Effector memory CD8-positive, alpha-beta T cell (primary cell): ENCODE measurements at places on chromosomes 16 and 17.

DNA sequence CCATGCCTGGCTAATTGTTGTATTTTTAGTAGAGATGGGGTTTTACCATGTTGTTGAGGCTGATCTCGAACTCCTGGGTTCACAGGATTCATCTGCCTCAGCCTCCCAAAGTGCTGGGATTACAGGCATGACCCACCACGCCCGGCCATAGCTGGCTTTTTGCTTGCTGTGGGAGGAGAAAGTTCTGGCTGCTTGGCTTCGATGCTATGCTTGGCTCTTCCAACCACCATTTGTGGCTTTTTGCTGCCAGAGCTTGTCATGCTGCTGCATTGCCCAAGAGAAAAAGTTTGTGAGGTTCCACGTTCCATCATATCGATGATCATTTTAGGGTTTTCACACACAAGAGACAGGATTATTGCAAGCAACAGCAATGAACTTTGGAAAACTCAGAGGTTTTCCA lies 16.2 kb downstream of the BMERB1 start:
- DNase-seq: no peak

DNA sequence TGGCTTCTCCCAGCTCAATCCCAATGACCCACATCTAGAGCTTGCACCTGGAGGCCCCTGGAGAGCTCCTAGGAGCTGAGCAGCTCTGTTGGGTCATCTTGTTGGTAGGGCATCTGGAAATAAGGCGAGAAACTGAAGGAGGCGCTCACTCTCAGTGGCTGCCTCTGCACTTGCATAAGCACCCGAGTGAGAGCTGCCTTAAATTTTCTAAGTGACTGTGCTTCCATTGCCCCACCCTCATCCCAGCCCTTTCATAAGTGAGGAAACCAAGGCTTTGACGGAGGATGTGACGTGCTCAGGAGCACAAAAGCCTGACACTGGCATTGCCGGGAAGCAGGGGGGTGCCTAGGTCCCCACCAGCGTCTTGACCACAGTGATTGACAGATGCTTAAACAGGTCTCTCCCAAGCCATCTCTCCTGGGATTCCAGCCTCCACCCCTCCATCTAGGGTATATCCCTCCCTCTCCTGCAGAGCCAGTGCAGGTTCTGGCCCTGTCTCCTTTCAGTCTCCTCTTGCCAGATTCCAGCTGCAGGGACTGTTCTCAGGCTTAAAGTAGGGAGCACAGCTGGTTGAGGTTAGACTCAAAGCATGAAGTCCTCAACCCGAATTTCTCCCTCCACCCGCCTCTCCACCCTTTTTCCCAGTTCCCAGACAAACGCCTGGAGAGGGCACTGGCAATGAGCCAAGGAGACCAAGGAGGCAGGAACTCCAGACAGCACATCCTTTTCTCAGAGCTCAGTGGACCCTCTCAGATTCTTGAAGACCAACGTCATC lies 113.7 kb downstream of the IRX5 start:
- no peak for DNase-seq

DNA sequence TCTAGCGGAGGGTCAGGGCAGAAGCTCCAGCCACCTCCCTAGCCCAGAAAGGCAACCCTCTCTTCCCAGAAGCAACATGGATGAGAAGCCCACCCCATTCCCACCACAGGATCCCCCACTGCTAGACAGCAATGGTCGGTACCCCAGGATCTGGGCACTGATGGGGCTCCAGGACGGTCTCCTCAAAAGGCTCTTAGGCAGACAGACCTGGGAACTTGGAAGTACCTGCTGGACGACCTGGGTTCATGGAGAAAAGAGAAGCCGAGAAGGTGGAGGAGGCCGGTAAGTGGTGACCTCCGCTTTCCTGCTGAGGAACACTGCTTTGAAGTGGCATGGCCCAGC lies 96.6 kb downstream of the TBC1D16 start:
- DNase-seq: no peak

GRCh38 chr16:23835390-23836077 lies at the start of gene PRKCB:
PRKCB (plus strand) TSS chr16:23835983.
- DNase-seq: peak; percentile 88

DNA sequence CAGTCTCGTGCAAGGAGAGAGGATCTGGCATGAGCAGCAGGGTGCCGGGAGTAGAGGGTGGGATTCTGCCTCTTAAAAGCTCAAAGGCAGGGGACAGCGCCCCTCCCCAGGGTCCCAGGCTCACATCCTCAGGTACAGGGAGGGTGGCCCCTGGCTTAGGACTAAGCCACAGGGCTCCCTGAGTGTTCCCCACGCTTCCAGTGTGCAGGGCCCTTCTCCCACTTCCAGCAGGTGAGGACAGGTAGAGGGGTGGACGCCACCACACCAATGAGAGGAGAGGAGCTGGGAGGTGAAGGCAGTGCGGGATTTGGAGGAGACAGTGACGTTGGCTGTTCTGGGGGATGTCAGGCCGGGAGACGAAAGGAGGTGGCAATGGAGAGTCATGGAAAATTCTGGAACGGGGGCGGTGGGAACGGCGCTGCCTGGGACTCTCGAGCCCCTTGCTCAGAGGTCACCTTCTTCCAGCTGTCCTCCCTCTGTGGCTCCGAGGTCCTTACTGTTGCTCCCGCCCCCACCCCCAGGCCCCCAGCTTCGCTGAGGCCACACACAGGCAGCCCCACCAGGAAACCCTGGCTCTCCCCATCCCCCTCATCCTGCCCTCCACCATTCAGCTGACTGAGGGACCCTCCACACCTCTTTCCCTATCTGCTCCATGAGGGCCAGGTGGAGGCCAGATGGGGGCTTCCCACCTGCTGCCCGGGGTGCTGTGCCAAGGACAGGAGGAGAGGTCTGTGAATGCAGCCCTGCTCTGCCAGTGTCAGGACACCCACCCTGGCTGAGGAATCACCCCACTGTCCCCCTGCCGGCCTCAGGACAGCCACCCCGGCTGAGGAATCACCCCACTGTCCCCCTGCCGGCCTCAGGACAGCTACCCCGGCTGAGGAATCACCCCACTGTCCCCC lies 57.7 kb upstream of the ACSF3 start:
- no peak for DNase-seq

GRCh38 chr17:73719588-73720071 lies 75.4 kb upstream of the SDK2 start:
- no peak for DNase-seq

DNA sequence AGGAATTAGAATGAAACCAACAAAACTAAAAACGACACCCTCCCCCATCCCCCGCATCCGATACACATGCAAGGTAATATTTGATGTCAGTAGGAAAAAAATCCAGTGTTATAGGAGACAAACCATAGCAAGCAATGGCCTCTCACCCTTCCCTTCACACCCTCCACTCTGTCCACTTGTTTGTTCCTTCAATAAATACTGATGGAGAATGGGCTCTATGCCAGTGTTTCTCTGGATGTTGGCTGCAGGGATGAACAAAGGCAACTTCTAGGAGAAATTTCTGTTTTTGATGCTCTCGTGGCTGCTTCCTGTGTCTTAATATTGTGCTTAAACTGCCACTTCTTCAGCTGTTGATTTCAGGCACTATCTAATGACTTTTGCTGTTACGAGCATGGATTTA lies 98.8 kb downstream of the WWOX start:
- no peak for DNase-seq

DNA sequence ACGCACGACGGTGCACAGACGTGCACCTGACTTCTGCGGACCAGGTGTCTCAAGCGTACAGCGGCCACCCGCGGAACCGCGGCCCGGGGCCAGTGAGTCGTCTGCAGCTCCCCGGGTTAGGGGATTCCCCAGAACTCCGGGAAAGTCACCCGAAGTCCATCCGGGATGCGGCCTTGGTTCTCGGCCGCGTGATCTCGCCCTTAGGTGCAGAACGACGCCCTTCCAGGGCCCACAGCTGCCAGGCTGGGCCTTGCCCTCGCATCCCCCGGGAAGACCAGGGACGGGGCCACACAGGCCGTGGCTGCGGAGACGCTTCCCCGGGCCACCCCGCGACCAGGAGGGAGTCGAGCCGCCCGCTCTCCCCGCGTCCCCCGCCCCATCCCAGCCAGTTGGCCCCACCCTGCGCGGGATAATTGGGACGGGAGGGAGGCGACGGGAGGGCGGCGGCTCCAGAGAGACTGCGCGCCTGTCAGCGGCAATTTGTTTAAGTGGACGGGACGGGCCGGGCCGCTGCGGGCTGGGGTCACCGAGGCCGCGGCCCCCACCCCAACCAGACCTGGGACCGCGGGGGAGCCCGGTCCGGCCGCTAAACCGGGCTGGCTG lies 3.6 kb upstream of the TBX2 start:
- no peak for DNase-seq

GRCh38 chr17:5584383-5585286 lies at the start of gene NLRP1:
NLRP1 (minus strand) TSS chr17:5584509; CDS start chr17:5583957, 552 bp downstream.
- DNase-seq: peak; percentile 95

- DNase-seq: no peak
Observed at GRCh38 chr16:65524997-65525396, 403.1 kb upstream of the CDH11 start.

DNA sequence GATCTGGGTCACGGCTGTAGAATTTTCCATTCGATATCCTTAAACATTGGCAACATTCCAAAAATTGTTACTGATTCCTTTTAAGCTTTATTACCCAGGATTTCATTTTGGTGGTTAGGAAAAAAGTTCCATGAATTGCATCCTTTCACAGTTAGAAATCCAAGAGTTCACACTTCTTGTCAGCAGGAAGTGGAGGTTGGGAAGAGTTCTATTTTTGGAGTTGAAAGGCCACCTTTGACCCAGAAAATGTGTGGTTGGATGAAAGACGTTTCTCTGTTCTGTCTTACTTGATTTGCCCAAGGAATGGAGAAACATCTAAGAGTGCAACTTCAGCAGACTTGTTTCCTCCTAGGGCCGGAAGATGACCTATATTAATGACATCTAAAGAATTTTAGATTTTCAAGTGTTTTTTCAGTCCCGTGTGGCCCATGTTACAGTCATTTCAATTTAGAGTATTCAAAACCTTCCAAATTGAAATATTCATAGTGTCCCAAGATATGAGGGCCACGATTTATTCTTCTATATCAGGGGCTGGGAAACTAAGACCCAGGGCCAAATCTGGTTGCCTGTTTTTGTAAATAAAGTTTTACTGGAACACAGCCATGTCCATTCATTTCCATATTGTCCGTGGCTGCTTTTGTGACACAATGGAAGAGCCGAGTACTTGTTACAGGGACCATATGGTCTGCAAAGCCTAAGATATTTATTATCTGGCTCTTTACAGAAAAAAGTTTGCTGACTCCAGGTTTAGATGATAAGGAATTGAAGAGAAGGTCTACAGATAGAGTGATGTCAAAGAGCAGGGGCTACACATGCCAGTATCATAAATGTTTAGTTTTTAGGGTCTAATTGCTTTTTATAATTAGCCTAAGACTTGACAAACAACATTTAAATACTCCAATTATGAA lies 50.2 kb downstream of the CDK5R1 start:
- no peak for DNase-seq

DNA sequence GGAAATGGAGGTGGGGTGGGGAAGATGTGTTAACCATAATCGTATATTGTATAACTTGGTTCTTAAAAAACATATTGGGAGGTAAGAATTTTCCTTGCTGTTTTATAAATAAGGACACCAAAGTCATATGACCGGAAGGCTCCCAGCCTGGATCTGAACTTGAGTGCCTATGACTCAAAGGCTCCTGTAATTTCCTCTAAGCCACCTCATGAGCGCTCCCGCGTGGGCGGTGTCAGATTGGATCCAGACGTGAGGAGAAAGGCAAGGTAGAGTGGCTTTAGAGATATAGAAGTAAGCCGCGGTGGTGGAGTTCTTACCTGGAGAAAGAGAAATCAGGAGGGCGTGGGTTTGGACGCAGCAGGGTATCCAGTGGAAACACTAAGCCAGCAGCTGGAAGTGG lies 196.2 kb upstream of the NLRP1 start:
- no peak for DNase-seq

- DNase-seq: no peak
Observed at GRCh38 chr17:64694207-64694606, 32.1 kb upstream of the SMURF2 start.

DNA sequence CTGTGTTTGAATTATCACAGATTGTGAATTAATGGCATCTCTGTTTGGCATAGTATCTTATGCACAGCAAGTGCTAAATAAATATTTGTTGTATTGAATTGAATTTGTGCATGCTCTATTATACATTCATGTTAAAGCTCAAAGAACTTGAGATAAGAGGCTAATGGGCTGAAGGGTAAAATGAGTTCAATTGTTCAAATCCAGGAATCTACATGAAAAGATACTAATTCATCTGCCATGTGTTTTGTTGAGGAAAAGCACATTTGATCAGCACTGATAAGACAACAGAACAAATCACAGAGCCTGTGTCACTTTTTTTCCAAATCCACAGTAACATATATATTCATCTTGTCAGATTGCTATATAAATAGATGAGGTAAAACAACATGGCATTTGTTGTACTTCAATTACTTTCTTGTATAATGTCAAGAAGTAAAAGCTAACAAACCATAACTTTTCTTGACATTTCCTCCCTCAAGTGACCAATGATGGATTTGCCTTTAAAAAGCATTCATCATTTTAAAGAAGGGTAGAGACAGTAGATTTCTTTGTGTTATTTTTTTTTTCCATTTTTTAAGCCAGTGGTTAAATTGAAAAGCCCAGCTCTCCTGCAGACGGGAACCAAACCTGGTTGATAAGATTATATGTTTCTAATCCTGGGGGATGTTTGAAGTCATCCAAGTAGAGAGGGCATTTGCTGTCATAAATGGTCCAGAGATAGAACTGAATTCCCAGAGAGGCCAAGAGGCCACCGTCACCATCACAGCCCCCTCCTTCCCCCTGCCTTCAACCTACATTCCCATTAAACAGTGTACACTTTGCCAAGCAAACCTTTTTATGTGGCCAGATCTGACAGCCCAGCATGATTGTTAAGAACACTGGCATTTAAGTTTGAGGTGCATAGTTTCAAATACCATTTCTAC lies 123.0 kb downstream of the CHD9NB start:
- DNase-seq: no peak

- peak; percentile 75 for DNase-seq
Observed at GRCh38 chr16:29848420-29849297, 14.4 kb downstream of the CDIPT start.
